ENCODE measurements at places on chromosomes 1 and 21. TPM values are rescaled to one million over a fixed set of nuclear protein-coding genes. Genes with fewer than 3 reads are reported as not detected.

Gene CHI3L2
- total RNA-seq: 128 TPM

Gene TTC34
- total RNA-seq: 0.39 TPM

Gene C1QA
- total RNA-seq: not detected

Gene PEX10
- total RNA-seq: 27.7 TPM

Gene BCL2L15
- 0.22 TPM for total RNA-seq
